ENCODE measurements at places on chromosomes 12 and 14.

- DNase-seq = no peak
These were observed 446.8 kb downstream of the AEBP2 start for GRCh38 chr12:19886065-19886464.

DNA sequence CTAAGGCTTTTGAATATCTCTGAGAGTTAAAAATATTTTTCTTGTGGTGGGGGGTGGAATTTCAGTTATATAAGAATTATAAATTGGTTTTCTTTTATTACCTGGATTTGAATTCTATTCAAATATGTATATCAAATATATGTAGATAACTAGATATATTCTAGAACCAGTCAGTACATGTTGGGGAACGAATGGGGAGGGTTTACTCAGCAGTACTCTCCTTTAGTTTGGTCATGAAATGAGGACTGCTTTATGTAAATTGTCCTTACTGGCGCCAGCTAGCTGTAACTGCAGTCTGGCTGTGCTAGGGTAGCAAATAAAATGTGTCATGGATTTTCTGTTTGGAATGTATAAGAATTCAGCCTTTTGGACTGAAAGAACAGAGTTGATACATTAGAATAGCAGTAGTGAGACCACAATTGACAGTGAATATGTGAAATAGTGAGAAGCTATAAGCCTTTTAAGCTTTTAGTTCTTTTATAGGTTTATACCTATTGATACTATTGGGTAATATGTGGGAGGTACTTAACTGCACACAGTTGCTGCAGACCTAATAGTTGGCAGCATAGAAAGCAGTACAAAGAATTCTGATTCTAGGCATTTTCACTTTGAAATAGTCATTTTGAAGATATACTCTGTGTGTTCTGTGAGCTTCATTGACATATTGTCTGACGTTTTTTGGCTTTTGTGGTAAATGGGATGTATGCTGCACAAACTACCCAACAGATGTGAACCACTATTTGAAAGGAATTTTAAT is 29.0 kb downstream of the ATF7IP start:
- DNase-seq = peak; percentile 29

DNA sequence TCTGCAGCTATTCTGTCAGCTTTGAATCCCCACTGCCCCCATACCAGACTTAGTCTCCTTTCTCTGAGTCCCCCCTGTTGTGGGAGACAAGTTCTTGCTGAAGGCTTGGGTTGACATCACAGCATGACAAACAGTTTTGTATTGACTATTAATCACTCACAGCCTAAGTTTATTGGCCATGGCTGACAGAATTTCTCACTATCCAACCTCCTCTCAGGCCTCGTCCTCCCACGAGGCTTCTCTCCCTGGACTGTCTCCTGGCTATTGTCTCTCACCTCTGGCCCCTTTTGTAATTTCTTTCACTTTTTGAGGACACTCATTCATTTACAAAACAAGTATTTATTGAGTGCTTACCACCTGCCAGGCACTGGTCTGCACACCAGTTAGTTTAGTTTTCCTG is 35.2 kb upstream of the DCD start:
- DNase-seq = no peak

GRCh38 chr12:99110868-99111267 is 465.8 kb downstream of the APAF1 start:
- DNase-seq = no peak

DNA sequence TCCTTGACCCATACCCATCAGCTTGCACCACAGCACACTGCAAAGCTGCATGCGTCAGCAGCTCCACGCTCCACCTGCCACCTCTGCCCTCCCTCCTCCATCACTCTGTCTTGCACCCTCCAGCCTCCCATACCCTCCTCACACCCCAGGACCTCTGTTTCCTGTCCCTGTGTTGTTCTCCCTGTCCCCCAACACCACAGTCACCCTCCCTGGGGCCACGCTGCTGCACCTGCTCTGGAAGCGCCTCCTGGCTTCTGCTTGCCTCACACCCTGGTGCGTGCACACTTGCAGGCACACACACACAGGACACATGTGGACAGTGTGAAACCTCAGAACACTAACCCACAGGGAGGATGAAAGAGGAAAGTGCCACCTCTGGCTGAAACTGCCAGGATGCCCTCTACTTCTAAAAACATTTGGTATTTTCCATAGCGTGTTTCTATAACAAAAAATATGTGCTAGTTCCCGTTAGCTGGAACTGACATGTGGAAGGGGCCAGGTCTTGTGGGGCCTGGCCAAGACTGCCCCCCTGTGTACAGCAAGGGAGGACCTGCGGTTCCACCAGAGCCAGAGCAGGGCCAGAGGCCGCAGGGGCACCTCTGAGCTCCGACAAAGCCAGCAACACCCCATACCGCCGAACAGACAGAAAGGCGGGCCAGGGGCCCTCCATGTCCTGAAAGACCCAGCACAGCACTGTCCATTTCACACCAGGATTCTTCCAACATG is 10.0 kb downstream of the BRF1 start:
- no peak for DNase-seq

DNA sequence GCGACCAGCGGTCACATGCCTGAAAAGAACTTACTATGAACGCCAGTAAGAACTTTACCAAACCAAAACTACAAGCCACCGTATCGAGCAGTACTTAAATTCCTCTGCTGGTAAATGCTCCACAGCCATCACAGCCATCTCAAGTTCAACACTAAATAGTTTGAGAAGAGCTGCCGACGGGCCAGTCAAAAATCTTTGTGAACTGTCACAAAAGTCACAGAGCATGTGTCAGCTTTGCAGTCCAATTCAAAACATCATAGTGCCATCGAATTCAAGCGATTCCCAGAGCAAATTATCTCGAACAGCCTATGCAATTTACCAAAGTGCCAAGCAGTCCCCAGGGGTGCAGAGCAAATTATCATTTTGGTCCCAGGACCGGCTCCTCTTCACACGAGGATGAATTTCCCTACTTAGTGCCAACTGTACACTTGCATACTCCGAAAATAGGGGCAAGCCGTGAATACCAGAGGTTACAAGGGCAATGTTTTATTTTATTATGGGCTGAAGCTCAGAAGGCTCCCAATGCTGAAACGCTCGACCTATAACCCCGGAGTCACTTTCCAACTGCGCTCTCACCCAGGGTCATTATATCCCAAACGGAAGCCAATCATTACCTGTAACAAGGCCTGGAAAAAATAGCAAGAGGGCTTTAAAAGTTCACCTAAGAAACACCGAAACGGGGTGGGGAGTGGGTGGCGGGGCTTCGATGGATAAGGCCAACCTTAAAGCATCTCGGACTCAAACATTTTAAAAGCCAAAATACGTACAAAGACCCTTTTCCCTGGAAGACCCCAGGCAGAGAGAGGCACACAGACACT is 1.1 kb downstream of the LRP6 start:
- DNase-seq = no peak

DNA sequence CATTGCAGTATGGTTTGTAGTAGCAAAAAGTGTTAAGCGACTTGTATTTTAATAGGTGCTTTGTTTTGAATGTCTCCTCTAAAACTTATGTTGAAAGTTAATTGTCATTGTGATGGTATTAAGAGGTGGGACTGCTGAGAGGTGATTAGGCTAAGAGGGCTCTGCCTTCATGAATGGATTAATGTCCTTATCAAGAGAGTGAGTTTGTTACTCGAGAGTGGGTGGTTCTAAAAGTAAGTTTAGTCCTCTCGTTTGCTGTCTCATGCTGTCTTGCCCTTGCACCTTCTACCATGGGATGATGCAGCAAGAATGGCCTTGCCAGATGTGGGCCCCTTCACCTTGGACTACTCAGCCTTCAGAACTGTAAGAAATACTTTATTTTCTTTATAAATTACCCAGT is 17.4 kb downstream of the ZDHHC17 start:
- no peak for DNase-seq

DNA sequence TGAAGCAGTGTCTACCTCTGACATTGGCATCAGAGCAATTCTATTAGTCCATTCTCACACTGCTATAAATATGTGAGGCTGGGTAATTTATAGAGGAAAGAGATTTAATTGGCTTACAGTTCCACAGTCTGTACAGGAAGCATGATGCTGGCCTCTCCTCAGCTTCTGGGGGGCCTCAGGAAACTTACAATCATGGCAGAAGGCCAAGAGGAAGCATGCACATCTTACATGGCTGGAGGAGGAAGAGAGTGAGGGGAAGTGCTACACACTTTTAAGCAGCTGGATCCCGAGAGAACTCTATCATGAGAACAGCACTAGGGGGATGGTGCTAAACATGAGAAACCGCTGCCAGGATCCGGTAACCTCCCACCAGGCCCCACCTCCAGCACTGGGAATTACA is 25.7 kb upstream of the SEL1L start:
- DNase-seq = no peak

GRCh38 chr12:121801595-121802484 is 2.0 kb upstream of the SETD1B start:
- DNase-seq = peak; percentile 79

DNA sequence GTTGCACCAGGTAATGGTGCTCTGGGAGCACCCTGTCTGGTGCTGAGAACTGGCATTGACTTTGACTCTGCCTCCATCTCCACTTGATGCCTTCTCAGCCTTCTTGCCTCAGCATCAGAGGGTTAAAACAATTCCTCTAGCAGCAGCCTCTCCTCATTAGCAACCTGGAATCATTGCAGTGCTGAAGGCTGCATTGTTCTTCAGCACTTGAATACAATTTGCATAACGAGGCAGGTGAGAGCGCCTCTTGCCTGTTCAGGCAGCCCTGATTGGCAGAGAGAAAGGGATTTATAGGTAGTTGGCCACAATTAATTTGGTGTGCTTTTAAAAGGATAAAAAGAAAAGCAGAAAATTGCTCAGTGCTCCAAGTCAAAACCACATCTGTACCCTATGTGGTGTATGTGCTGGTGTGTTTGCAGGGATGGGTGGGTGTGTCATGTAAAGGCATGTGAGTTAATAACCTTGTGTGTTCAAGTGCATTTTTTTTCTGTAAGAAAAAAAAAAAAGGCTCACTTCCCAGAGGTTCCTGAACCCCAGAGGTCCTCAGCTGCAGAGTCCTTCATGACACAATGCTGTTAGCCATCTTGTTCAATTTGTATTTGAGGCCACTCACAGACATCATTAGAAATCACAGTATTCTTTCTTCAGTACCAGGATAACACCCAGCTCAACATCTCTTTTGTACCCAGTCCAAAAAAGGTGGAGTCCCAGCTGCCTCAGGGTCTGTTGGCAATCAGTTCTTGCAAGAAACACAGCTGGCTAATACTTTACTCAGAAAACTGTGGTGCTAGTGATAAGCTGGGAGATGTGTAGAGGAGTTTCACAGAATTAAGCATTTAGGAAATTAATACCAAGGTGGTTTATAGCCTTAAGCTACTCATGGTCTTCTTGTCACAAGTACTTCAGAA is 385.6 kb downstream of the GRIN2B start:
- no peak for DNase-seq

DNA sequence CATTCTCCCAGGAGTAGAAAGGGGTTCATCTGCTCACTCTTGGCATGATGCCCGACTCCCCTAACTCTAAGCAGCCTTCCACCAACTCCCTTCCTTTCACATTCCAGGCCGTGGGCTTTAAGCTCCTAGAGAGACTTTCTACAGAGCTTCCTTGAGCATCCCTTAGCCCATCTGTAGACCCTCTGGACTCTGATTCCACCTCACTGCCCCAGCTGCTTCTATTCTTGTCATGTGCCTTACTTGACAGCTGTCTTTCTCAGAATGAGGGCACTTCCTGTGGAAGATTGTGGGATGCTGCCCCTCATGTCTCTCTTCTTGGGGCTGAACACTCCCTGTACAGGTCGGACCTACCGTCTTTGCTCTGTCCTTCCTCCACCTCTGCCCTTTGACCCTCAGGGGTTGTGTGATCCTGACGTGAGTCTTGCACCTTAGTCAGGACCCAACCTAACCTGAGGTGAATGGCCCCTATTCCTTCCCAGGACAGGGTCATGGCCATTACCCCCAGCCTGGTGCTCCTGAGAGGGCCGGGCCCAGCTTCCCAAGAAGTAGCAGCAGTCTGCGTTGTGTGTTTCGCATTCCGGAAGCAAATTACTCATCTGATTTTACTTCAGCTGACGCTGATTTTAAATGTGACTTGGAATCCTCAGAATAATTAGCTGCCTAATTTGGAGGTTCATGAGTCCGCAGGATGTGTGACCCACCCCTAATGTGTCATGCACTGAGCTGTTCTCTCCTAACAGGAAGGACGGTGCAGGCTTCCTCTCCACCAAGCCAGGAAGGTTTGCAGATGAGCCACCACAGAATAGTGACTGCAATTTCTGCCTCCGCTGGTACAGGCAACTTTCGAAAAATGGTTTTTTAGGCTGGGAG is 2.7 kb upstream of the GALNT6 start:
- DNase-seq = peak; percentile 27

- DNase-seq = no peak
These were observed 124.0 kb downstream of the PDE3A start for GRCh38 chr12:20492251-20492760.

DNA sequence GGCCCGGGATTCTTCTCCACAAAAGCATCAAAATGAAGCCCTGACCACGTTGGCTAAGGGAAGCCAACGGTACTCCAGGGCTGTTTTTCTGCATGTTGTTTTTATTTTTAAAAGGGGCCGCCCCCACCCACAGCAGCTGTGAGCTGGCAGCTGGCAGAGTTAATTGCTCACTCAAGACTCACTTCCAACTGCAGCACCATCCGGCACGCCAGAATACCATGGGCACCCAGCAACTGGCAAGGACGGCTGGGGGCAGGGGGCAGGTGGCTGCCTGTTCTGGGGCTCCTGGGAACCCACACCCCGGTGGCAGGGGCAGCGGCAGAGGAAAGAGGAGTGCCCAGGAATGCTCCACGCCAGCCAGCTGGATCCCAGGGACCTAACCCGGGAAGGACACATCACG is 44.3 kb downstream of the NCOR2 start:
- DNase-seq = no peak

DNA sequence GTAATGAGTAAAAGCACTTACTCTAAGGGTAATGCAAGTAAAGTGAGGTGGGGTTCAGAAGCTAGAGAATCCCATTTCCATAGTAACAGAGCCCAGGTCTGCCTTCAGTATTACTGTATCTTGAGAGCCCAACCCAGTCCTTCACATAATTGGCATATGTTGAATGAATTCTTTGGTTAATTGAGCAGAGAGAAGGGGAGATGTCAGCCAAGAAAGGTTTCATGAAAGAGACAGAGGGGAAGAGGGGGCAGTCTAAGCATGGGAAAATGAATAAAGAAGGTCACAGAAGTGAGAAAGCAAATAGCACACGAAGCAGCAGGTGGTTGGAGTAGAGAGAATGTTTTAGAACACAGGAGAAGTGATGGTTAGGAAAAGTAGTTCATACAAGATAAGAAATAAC is 371.1 kb downstream of the SEC23A start:
- no peak for DNase-seq

GRCh38 chr12:125533434-125534029 is 468.3 kb downstream of the AACS start:
- DNase-seq = no peak

- DNase-seq = no peak
These were observed 472.8 kb downstream of the RGS6 start for GRCh38 chr14:72404998-72405397.

- peak; percentile 59 for DNase-seq
These were observed 3.8 kb downstream of the CCDC88C start for GRCh38 chr14:91413547-91414474.

GRCh38 chr12:104677441-104678089 is 220.8 kb downstream of the CHST11 start:
- no peak for DNase-seq
